ENCODE measurements at places on chromosomes 7 and 10.

DNA sequence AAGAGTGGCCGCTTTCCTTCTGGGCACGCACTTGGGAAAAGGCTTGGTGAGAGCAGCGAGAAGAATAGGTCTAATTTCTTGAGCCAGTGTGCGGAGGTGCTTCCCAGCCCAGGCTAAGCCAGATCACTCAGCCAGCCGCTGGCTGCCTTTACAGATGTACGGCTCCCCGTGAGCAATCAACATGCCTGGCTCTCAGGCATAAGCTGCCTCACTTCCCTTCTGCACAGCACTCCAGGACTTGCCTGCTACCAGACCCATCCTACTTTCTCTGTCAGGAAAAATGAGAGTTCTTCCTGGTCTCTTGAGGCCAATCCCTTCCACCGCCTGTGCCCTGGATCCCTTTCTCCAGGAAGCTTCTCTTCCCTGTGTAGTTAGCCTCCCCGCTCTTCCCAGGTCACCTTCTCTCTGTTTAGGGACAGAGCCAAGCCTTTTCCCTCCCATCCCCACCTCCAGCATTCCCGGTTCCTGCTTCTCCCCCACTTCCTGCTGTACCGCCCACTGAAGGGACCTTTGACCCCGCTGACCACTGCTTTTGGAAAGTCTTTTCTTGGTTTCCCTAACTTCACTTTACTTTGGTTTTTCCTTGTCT is 1.1 kb upstream of the ACTR3C start:
- DNase-seq, result peak; percentile 18

- no peak for DNase-seq
These were observed 3.7 kb upstream of the TTYH3 start for GRCh38 chr7:2628130-2628482.

DNA sequence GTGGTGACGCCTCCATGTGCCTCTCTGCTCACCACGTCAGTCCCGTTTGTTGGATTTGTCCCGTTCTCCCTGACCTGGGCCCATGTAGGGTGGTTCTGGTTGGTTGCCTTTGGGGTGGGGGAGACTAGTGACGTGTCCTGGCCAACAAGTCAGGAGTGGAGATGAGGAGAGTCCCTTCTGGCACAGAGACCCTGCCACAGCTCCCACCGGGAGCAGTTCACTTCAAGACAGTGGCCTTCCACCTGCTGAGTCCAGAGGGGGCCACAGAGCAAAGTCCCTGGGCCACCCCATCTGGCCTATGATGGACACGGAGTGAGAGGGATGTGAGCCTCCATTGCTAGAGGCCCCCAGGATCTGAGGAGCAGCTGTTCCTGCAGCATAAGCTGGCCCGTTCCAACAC is 405.6 kb downstream of the TCERG1L start:
- DNase-seq, result no peak

- no peak for DNase-seq
These were observed 108.0 kb downstream of the RNLS start for GRCh38 chr10:88474884-88475844.

GRCh38 chr7:20307901-20308300 is 22.8 kb upstream of the ITGB8 start:
- DNase-seq, result no peak

DNA sequence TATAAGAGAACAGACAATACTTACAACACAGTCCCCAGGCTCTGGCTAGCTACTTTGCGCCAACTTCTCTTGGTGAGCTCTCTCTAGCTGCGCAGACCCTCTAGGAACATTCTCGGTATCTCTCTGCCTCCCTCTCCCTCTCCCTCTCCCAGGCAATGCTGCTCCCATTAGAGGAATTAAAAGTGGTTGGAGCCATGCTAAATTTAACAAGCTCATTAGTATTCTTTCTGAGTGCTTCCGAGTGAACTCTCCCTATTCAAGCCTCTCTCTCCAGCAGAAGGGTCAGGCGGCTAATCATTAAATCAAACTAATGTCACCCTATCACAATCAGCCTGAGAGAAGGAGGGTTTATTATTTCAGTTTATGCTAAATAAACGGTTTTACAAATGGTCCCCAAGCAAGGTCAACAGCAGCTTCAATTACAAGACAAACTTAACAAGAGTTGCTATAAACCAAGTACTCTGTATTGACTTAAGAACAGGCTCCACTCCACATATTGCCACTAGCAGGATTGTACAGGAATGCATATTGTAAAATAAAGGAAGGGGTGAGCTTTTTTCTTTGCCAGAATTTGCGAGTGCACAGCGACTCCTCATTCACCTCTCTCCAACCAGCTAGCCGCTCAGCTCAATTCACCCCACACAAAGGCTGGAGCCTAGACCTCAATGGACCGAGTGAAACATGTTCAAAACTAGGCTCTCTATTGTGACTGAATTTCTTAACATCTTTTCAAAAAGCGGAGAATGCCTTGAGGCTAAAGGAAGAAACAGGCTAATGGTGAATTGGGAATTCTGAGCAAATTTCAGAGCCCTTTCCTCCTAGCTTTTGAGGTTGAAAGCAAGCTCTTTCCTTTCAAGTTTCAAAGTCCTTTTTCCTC is 84.4 kb downstream of the GLI3 start:
- DNase-seq, result no peak

DNA sequence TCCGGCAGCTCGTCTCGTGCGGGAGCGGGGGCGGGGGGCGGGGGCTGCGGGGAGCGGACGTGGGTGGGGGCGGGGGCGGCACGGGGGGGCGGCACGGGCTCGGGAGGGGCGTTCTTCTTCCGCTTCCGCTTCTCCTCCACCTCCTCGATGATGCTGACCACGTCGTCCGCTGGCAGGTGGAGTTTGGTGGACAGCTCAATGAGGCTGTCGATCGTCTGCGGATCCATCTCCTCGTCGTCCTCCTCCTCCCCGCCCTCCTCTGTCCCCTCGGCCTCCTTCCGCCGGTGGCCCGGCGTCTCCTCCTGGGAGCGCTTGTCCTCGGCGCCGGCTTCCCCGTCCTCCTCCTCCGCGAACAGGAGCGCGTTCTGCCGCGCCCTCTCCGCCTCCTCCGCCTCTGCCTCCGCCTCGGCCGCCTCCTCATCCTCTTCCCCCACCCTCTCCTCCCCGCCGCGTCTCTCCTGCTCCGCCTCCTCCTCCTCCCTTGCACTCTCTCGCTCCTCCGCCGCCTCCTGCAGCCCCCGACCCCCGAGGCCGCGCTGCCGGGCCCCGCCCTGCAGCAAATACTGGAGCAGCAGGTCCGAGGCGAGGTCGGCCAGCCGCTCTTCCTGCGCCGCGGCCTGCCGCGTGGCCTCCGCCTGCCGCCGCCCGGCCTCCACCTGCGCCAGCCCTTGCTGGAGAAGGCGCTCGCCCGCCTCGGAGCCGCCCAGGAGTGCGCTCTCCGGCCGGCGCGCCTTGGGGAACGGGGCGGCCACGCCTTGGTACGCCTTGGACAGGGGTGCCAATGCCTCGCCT is 1.9 kb downstream of the VGF start:
- DNase-seq, result no peak

DNA sequence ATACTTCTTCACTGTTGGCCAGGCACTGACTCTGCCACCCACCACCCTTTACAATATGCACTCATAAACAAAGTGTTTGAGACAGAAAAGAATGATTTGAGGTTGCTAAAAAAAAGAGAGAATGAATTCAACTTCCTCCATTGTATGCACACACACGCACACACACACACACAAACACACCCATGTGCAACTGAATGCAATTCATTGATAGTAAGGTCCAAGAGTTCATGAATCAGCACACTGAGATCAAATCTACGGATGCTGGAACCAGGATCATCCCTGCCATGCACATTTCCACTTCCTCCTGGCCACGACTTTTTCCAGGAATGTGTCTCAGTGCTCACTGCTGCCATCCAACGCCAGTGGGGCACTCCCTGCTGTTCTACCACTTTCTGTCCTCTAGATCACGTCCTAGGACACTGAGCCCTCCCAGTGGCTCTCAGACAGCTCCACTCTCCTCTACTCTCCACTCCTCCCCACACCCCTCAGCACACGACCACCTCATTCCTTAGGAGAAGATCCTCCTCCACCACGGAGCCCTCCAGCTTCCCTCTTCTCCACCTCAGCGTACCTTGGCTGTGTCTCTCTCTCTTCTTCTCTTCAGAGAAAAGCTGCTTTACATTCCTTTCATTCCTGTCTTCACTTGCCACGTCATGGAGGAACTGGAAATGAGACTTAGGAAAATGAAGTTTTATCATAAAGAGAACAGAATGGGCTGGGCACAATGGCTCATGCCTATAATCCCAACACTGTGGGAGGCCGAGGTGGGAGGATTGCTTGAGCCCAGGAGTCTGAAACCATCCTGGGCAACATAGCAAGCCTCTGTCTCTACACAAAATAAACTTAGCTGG is 12.0 kb upstream of the TMEM213 start:
- DNase-seq, result no peak

GRCh38 chr7:37698276-37698675 is 14.7 kb downstream of the GPR141 start:
- peak; percentile 38 for DNase-seq

DNA sequence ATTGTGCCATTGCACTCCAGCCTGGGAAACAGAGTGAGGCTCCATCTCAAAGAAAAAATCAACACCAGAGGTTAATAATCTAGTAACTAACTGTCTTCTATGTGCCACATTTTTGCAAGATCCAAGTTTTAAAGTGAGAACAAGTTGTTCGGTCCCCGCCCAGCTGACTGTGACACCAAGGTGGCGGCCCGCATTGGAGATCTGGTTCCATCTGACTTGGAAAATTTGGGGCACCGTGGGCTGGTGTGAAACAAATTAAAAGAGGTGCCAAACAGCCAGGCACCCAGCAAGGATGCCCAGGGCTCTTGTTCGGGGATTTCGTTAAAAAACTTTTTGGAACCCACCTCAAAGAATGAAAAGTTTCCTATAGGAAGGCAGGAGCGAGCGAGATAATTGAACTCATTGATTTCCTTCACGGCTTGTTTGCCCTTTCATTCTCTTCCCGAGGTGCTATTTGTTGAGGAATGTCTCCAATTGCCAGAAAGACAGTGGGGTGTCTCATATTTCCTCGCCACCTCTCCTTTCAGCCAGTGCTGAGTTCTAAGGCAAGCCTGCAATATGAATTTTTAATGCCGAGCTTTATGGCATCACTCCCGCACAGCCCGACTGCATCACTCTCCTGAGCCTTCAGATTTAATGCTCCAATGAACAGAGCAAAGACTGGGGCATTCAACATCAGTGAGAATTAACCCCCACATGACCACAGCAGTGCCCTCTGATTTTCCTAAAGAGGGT is 156.9 kb upstream of the SH2B2 start:
- DNase-seq, result no peak

- DNase-seq, result no peak
These were observed 27.1 kb downstream of the BMS1 start for GRCh38 chr10:42809676-42810075.

GRCh38 chr10:32418572-32418971 is 27.4 kb upstream of the CCDC7 start:
- no peak for DNase-seq

DNA sequence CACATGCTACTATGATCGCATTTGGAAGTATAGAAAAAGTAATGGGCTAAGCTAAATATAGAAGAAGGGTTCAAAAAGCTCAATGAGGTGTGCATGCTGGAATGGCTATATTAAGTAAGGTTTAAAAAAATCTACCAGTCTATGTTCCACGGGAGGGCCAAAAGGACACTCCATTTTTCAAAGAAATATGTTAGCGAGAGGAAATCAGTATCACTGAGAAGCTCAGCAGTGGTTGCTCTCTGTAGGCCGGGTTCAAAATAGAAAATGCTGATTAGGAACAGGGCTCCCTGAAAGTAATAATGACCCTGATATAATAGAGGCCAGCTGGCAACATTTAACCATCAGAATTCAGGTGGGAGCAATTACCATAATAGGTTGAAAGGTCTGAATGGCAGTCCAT is 224.5 kb upstream of the SEMA3E start:
- DNase-seq, result no peak

DNA sequence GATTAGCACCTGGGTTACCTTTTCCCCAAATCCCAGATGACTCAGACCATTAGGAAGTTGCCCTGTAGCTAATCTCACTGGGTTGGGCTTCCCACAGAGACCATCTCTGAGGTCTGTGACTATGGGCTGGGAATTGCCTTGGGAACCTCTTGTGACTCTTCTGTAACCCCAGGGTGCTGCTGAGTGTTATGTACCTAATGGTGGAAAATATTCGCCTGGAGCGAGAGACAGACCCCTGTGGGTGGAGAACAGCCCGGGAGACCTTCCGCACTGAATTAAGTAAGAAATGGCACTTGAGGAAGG is 20.0 kb downstream of the STRIP2 start:
- DNase-seq, result no peak

DNA sequence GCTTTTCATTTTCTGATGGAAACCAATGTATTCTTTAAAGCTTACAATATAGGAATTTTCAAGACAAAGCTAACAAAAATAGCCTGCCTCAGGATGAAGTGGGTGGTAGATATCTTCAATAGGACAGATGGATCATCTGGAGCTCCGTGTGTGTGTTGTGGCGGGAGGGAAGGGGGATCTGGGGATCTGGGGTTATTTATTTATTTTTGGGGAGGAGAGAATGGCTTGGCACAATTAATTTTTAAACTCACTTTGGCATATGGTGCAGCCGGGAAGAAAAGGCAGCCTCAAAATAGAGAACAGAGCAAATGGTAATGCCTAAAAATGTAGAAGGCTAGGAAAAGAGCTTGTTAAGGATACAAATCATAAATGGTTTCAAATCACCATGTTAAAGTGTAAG is 11.6 kb upstream of the ABLIM1 start:
- no peak for DNase-seq

GRCh38 chr10:113056441-113057021 is 106.5 kb downstream of the TCF7L2 start:
- DNase-seq, result peak; percentile 82

DNA sequence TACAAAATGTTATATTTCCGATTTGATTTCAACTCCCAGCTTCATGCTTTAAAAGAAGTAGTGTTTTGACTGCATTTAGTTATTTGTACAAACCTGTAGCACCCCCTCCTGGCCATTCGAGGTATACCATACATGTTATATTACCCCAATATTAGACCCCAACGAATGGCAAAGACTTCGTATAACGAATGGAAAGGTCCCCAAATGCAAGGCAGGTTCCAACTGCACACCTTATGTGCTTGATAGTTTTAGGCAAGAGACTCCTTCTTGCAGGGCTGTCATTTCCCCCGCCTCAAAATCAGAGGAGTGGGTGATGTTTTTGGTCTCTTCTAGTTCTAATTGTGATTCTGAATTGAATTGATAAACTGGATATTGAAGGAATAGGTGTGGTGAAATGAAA is 101.1 kb upstream of the TARP start:
- DNase-seq, result peak; percentile 45
